D721Med (cell line): ENCODE measurements at places on chromosomes 11 and 22.

GRCh38 chr22:49811020-49811791 is 16.5 kb downstream of the BRD1 start:
- DNase-seq, result no peak

DNA sequence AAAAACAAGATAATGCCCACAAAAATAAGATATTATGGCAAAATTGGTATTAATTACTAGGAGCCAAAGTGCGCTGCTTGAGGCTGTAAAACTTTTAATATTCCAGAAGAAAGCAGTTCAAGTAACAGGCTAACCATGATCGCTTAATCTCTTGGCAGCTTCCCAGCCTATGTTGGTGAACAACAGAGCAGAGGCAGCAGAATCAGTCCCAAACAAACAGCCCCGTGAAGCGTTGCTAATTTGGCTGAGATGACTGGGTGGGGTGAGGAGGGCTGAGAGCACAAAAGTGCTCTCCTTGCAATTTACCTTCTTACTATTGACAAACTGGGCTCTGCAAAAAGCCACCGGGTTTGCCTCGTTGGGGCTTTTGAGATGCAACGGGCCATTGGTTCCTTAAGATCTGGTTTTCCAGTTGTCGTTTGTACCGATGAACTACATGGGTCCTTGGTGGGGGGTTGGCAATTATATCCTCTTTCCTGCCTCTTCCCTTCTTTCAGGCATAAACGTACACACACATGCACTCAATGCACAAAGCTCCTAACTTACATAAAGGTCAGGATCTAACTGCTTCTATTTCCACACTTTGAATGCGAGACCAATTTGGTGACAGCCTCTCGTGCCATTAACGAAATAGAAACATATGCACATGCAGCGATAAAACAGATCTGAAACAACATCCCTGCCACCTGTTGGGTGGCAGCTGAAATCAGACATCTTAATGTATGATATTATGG is 407.6 kb upstream of the CADM1 start:
- no peak for DNase-seq

DNA sequence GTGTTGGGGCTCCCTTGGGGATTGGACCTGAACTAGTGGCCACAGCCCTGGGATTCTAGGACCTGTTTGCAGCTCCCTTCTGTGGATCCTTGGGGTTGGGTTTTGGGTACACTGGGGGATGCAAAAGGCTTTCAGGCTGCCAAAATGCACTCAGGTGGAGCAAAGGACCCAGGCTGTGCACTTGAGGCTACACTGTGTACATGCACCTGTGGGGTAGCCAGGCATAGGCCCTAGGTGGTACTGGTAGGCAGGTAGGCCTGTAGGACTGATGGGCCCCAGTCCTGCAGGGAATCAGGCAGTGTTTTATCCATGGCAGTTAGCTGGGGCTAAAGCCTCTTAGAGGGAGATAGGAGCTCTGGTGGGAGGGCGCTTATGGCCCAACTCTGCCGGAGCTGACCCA is 542.3 kb downstream of the LUZP2 start:
- no peak for DNase-seq

DNA sequence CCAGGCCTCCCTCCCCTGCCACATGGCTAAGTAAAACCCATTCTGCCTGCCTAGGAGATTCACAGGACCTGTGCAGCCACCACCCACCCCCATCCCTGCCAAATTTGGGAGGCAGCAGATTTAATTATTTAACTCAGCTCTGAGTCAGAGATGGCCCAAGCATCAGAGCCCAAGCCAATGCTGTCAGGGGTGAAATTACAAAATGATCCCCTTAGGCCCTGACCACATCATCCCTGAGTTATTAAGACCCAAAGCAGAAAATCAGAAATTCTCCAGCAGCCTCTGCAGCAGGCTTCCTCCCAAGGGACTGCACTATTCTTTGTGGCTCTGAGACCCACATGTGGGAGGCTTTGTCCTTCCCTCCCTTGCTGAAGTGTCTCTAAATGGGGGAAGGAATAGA is 52.8 kb upstream of the RRAS2 start:
- no peak for DNase-seq

DNA sequence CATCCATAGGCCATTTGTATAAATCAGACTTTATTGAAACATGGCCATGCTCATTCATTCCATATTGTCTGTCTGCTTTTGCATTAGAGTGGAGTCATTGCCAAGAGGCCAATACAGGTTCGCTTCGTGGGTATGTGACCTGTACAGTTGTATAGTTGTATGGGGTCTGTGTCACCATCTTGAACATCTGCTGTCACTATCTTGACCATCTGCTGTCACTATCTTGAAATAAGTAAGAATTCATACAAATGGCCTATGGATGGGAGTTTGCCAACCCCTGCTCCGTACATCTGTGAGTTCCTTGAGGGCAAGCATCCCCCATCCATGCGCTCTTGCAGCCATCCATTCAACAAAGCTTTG is 44.4 kb upstream of the ANO1 start:
- DNase-seq, result no peak

GRCh38 chr11:69131644-69132300 is 24.0 kb upstream of the SMIM38 start:
- DNase-seq, result no peak
